GOT3 (cell line): ENCODE measurements at places on chromosomes 11 and 22.

GRCh38 chr22:39155421-39155820, 2.9 kb upstream of the CBX7 start:
- DNase-seq = no peak

DNA sequence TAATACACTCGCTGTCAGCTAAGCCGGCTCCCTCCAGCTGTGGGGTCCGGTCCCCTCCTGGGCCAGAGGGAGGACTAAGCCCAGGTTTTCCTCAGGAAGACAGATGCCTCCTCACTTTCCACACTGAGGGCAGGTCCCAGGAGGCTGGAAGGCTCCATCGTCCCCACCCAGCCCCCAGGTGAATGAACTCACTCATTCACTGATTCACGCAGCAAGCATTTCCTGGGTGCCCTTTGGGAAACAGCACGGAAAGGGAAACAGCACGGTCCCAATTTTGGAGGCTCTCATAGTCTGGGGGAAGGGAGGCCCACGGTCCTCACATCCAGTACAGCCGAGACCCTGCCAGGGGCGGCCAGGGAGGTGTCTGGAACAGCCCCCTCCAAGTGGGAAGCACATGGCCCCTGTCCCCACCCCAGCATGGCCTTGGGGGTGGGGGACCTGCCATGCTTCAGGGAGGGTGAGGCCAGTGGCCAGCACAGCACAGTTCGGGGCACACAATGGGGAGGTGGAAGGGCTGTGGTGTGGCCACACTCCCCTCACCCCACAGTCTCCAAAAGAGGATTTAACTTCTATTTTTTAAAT, 9.3 kb upstream of the TH start:
- DNase-seq = no peak

DNA sequence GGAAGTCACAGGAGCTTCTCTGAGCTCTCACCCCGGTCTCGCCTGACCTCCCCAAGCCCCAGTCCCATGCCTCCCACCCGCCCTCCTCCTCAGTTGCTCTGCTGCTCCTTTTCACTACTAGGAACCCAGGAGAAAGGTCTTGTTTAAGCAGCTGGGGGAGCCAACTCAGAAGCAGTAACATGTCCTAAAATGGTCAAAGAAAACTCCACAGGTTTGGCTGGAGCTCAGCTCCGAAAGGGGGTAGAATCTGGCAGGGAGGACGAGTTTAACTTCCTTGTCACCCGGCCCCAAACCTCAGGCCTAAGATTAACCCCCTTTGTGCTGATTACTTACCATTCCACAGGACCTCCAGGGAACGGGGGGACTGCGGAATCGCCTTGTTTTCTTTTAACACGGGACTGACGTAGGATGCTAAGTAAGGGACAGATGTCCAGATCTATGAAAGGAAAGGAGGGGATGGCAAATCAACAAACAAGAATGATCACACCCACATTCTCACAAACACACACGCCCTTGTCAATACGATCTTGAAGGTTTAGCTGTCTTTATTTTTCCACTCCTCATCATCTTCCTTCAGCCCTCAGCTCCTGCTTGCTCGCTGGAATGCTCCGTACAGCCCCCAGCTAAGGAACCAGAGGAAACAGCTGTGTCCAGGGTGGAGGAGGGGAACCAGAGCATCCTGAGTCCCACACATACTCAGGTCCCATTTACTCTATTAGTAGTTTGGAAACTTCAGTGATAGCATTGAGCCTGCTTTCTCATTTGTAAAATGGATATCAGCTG, 13.5 kb downstream of the PCSK7 start:
- DNase-seq = no peak

DNA sequence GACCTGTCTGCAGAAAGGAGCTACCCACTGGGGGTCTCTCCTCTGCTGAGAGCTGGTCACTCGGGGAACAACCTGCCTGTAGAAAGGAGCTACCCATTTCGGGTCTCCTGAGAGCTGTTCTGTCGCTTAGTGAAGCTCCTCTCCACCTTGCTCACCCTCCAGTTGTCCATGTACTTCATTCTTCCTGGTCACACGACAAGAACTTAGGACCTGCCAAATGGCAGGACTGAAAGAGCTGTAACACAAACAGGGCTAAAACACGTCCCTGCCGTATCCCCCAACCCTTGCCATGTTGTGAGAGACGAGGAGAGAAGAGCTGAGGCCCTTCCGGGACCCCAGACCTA, 24.1 kb upstream of the RNASEH2C start:
- no peak for DNase-seq

DNA sequence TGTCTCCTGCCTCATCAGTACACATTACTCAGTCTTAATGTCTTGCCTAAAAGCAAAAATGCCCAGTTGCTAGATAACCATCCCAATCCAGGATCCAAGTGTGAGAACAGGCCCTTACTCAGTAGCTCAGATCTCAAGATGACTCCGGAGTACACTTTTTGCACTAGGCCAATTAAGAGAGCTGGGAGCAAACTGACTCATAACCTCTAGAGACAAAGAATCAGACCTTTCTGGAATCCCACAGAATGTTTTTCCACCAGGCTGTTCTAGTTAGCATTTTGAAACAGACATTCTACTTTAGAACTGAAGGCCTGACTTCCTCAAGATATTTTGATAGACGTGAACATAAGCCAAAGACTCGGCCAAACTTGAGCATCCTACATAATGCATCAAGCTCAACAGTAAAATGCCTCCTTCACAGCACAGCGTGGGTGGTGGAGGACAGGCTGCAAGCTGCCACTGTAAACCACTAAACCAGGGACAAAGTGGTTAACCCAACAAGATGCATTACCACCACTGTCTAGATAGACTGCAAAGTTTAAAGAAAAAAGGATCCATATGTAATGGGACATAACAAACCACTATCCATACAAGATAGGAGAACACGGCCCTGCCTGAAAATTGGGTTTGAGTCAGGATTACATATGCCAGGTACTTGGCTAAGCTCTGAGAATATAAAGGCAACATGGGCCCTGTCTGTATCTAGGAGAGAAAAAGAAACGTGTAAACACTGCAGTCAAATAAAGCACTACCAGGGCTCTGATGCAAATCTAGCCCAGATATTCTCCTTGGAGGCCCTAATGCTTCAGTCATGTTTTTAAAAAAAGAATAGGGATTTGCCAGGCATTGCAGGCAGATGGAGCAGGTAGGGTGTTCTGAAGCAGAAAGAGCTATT, 48.3 kb downstream of the MYH9 start:
- no peak for DNase-seq

- DNase-seq = no peak
These were observed 53.7 kb downstream of the IGF2 start for GRCh38 chr11:2085251-2086066.

DNA sequence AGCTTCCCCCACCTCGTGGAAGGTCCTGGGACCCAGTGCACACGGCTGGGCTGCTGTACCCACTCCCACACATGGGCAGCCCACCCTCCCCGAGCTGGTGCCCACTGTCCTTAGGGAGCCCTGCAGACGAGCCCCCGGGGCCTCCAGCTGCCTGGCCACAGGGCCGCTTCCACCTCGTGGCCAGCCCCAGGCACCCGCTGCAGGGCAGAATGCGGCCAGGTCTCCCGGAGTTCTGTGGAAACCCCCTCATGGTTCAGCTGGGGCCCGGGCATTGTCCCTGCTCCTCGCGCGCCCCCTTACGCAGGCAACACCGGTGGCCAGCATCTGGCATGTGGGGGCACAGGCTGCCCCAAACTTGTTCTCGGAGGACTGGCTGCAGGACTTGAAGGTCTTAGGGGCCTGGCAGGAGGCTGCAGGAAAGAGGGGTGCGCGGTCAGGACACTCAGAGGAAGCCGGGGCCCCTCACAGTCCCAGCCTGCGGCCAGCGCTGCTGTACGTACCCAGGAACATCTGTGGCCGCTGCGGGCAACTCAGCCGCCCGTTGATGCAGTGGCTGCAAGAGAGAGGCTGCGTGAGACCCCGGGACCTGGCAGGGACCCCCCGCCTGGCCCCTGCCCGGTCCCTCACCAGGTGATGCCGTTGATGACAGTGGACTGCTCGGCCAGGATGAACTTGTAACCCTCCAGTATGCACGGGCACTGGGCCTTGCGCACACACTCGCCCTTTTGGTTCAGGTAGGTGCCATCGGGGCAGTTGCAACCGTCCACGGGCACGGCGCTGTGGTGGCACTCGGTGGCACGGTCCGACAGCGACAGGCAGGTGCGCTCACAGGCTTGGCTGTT, 9.7 kb downstream of the MUC6 start:
- DNase-seq = no peak

DNA sequence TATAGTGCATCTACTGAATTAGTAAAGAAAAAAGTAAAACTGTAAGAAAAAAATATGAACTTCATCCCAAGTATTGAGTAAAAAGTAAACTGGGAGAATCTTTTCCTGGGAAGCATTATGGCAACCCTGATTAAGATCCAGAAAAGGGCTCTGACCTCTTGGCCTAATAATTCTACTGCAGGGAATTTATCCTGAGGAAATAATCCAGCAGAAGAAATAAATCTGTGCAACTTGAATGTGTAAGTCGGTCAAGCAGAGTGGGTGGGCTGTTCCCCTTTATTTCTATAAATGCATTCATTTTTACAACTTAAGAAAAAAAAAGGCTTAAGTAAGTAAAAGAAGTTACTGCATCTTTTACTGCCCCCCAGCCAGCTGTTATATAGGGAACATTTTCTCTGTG, 111.2 kb upstream of the PARVA start:
- DNase-seq = no peak

DNA sequence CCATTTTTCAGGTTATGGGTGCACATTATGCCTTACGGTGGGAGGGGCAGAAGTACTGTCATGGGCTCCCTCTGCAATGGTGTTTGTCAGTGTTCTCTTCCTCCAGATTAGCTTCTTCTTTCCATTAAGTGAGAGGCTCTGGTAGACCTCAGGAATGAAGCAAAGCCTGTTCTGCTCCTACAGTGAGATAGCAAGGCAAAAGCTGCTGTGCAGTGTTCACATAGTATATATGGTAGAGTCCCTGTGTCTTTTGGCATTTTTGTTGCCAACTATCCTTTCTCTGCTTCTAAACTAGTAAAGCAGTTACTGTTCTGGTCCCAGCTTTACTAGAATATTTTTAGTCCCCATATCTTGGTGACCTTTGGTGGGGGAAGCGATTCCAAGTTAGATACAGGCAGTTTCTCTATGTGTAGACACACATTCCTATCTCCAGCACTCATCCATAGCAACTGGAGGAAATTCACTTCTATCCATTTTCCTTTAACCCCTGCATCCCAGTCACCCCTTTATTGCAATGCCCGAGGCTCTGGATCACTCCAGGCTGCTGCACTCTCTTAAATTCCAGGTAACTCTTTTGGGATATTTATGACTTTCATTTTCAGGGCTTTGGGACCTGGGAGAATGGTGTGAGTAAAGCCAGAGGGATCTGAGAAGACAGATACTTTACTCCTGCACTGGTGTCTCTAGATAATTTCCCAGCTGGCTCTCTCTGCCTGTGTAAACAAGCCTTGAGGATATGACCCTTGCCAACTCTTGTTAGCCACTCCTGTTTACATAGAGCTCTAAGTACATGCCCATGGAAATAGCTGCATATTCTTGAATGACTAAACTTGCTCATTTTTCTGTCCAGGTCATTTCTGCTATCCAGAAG, 3.9 kb upstream of the TRIM34 start:
- DNase-seq = no peak

- no peak for DNase-seq
These were observed 68.7 kb downstream of the PRR5L start for GRCh38 chr11:36364551-36365325.

GRCh38 chr22:21702700-21703683, 32.6 kb downstream of the YPEL1 start:
- DNase-seq = no peak
